Kidney epithelial cell (primary cell): ENCODE measurements at places on chromosomes 3 and 15.

DNA sequence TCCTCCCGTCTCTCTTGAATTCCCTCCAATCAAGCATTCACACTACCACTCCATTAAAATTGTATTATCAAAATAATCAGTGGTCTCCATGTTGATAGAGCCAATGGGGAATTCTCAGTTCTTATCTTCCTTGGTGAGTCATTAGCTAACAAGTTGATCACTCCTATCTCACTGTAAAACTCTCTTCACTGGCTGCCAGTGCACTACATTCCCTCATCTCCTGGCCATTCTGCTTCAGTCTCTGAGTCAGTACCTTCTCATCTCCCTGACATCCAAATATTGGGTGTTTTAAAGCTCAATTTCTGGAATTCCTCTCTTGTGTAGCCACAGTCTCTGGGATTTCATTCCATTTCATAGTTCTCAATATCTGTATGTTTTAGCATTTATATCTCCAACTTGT lies 175.2 kb downstream of the ALDH1A2 start:
- no peak for DNase-seq

DNA sequence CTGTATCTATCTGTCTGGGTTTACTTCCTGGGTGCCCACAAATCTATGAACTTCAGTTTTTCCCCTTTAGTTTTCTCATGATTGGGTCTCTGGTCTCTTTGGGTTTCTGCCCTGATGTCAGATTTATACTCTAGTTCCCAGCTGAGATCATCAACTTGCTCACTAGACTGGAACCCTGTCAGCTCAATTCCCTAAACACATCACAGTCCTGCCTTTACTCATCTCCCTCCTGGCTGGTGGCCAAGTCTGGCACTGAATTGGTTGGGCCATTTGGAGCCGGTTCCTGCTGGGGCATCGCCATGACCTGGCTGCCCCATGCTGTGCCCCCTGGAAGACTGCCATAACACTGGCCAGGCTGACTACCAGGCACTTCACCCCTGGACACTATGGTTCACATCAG lies 345.3 kb downstream of the CHST2 start:
- peak; percentile 87 for DNase-seq

- no peak for DNase-seq
Measured at GRCh38 chr3:69770976-69771634, 31.8 kb downstream of the MITF start.

DNA sequence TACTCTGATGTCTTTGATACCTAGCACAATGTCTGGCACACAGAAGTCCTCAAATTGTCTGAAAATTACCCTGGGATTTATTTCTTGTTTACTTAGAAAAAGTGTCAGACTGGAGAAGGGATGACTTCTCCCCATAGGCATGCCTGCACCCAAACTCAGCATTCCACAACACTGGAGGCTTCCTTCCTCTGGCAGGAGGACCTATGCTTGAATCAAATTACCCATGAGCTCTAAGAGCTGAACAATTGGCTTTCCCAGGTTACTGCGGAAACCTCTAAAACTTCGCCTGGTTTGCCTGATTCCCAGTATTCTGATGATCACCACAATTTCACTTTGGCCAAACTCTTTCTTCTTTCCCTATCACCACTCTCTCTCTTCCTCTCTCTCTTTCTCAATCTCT lies 217.4 kb downstream of the DIPK2A start:
- no peak for DNase-seq

GRCh38 chr3:18870642-18871041 lies 277.7 kb upstream of the KCNH8 start:
- DNase-seq = no peak
